ENCODE measurements at places on chromosomes 11 and 22.

DNA sequence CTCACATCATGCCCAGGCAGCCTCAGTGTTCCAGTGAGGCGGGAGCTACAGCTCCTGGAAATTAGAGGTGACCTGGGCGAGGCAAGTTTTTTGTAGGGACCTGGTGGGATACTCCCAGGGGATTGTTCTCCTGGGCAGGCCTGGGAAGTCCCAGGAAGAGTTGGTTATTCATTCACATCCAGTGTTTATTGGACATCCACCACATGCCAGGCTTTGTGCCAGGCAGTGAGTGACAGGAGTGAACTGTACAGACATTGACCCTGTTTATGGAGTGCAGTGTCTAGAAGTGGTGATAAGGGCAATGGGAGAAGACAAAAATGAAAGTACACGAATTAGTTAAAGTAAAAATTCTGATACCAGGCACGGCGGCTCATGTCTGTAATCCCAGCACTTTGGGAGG, 29.4 kb downstream of the YWHAH start:
- DNase-seq, result no peak

GRCh38 chr22:37525073-37525745, 6.0 kb upstream of the CARD10 start:
- no peak for DNase-seq

DNA sequence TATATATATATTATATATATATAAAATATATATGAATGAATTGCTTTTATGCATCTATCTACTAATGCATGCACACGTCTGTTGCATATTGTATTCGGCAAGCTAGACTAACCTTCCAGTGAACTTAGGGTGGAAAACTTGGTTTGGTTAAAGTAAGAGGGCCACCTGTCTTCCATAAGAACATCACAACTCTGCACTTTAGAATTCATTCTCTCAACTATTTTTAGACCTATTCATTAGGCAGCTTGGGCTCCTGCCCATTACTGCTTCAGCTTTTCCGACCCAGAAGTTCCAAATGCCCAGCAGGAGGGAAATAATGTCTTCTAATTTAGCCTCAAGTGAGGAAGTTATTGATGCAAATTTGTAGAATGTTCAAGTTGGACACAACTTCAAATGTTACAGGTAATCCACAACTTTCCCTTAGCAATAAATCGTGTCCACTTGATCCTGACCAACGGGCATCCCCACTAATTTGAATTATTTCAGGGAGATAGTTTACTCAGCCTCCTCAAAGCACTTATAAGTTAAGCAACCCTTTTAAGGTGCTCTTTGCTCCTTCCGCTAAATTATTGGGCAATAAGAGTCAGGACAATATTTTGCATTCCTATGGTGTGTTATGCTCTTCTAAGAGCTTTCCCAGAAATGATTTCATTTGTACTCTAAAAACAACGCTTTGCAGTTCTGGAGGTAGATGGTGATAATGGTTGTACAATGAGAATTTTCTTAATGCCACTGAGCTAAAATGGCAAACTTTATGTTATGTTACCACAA, 132.3 kb downstream of the OPCML start:
- no peak for DNase-seq

- no peak for DNase-seq
Measured at GRCh38 chr11:135004495-135004894, 592.5 kb upstream of the B3GAT1 start.

- no peak for DNase-seq
Measured at GRCh38 chr11:83823461-83824025, 537.4 kb upstream of the CCDC90B start.

GRCh38 chr22:35630387-35630793, 13.3 kb upstream of the MB start:
- DNase-seq, result no peak

GRCh38 chr11:103806130-103806895, 230.1 kb upstream of the DDI1 start:
- no peak for DNase-seq

GRCh38 chr11:28123151-28123581, 15.0 kb downstream of the METTL15 start:
- no peak for DNase-seq

- no peak for DNase-seq
Measured at GRCh38 chr11:118050208-118050891, 26.5 kb upstream of the TMPRSS4 start.

DNA sequence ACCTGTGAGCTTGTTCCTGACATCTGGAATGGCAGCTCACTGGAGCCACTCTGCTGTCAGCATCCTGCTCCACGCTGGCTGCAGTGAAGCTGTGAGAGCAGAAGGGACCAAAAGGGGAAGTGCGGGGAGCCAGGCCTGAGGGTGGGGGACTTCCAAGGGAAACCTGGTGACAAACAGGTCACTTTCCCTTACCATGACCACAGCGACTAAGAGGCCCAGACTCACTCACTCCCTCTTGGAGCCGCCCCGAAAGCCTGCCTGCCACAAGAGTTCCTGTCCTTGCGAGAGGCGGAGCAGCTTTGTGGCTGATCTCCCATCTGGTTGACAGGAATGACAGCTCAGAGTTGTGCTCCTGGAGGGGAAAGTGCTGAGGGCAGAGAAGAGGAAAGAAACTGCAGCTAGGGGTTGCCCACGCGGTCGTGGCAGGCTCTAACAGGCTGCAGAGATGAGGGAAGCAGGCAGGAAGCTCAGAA, 183.8 kb upstream of the NTM start:
- no peak for DNase-seq

DNA sequence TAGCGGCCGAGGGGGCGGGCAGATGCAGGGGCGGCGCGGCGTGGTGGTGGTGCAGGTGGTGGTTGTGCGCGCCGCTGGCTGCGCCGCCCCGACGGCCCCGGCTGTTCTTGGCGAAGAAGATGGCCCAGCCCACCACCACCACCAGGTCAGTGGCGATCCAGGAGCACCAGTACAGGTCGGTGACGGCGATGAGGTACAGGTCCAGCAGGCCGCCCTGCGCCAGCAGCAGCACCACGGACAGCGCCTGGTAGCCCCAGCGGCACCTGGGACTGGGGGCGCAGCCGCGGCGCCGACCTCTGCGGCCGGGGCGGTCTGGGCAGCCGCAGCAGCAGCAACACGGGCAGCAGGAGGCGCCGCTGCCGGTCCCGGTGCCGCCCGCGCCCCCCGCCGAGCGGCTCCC, 879 bp downstream of the TMEM121B start:
- DNase-seq, result peak; percentile 54

DNA sequence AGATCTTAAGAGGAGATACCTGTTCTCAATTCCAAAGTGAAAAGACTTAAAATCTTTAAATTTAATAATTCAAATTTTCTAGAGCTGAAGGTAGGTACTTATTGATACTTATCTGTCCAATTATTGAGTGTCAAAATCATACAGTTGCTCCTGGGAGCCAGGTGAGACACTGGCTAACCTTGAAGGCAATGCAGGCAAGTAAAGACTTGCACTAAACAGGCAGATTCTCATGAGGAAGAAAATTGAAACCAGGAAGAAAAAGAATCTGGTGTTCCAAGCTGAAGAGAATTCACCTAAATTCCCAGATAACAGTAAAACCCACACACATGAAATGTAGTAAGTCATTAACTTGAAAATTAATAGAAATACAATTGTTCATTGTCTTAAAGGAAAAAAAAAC, 30.3 kb downstream of the VSIG10L2 start:
- DNase-seq, result no peak

GRCh38 chr11:108727665-108728064, 62.8 kb downstream of the DDX10 start:
- no peak for DNase-seq

- DNase-seq, result no peak
Measured at GRCh38 chr11:131979364-131979763, 608.9 kb downstream of the NTM start.

DNA sequence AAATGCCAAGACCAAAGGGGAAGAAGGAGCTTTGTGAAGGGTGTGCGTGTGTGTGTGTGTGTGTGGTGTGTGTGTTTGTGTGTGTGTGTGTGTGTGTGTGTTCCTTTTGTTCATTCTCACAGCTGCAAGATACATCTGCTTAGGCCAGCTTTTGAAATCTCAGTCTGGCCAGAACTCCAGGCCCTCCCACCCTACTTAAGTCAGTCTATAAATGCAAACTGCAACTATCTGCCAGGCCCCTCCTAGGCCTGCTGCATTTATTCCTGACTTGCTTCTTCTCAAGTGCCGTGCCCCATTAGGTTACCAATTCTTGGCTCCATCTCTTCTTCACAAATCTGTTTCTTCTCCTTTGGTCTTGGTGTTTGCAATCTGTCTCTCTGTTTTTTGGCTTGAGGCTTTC, 21.6 kb upstream of the RIC3 start:
- DNase-seq, result no peak
